Stimulated activated CD4-positive, alpha-beta T cell treated with anti-CD3 and anti-CD28 coated beads, Interleukin-4, amount 100 ng/mL, for 4 hours (primary cell): ENCODE measurements at places on chromosomes 1 and 21.

DNA sequence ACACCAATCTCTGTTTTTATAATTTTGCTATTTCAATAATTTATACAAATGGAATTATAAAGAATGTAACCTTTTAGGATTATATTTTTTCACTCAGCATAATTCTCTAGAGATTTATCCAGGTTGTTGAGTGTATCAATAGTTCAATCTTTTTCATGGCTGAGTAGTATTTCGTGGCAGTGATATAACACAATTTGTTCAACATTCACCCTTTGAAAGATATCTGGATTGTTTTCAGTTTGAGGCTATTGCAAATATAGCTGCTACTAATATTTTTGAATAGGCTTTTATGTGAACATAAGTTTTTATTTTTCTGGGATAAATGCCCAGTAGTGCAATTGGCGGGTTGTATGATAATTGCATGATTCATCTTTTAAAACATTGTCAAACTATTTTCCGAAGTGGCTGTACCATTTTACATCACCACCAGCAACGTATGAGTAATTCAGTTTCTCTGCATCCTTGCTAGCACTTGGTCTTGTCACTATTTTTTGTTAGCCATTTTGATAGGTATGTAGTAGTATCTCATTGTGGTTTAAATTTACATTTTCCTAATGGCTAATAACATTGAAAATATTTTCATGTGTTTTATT is 55.6 kb upstream of the ABCD3 start:
- no peak for DNase-seq

DNA sequence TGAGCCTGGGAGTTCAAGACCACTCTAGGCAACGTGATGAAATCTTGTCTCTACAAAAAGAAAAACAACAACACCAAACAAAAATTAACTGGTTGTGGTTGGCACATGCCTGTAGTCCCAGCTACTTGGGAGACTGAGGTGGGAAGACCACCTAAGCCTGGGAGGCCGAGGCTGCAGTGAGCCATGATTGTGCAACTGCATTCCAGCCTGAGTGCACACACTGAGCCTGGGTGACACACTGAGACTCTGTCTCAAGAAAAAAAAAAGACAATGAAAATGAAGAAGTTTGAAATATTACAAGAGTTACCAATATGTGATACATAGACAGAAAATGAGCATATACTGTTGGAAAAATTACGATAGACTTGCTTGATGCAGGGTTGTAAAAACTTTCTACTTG is 31.9 kb downstream of the PDC start:
- no peak for DNase-seq

GRCh38 chr1:241992734-241993133 is 6.2 kb downstream of the MAP1LC3C start:
- DNase-seq: no peak

DNA sequence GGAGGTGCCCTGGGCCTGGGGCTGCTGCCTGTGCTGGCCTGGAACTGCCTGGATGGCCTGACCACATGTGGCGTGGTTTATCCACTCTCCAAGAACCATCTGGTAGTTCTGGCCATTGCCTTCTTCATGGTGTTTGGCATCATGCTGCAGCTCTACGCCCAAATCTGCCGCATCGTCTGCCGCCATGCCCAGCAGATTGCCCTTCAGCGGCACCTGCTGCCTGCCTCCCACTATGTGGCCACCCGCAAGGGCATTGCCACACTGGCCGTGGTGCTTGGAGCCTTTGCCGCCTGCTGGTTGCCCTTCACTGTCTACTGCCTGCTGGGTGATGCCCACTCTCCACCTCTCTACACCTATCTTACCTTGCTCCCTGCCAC is 1.8 kb downstream of the GPR3 start:
- DNase-seq: no peak

DNA sequence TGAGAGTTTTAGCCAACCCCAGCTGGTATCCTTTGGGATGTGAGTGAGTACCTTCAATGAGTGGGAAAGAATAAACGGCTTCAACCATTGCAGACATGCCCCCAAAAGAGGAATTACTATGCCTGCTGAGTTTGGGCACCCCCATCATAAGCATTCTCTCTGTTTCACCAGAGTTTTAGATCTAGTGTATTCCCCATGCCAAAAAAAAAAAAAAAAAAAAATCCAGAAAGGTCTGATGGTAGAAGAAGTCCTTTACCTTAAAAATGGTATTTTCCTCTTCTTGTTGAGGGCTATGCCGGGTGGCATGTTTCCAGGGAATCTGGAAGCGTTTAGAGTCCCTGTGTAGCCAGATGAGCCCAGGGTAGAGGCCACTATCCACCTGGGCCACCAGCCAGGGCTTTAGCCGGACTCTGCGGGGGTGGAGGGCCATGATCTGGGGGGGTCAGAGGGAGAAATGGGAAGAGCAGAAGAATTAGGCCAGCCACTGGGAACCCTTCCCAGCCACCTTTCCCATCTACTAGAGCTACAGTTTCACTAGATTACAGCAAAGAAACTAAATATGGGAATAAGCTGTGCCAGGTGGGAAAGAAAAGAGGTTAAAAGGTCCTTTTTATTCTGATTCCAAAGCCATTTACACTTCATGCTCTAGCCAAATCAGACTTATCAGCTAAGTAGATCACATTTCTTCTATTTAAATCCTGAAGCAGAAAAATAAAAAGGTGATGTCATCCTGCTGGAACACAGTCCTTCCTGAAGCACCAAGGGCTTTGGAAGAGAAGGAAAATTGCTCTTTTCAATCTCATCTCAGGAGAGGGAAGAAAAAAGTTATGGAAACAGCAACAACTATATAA is 4.7 kb downstream of the IRF6 start:
- DNase-seq: no peak

- DNase-seq: no peak
Measured at GRCh38 chr1:205783904-205784303, 8.6 kb upstream of the RAB29 start.

DNA sequence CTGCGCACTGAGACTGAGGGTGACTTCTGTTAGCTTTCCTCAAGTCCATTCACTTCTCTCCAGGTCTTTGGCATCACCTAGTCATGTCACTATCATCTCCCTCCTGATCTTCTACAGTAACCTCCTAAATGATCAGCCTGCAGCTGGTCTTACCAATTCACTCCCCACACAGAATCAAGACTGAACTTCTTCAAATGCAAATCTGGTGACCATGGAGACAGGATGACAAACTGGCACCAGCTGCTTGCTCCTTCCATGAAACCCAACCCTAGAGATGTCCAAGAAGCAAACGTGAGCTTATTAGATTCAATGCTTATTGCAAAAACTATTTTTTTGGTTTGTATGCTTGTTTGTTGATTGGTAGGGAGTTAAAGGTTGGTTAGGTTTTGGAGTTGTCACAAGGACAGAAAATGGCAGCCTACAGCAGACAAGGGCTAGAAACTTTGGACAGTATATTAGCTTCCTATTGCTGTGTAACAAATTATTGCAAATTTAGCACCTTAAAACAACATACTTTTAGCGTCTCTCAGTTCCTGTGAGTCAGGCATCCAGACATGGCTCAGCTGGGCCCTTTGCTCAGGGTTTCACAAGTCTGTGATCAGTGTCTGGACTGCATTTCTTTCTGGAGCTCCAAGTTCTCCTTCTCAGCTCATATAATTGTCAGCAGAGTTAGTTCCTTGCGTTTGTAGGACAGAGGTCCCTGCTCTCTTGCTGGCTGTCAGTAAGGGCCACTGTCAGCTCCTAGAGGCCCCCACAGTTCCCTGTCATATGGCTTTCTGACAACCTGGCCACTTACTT is 53.3 kb upstream of the GJA8 start:
- DNase-seq: no peak

DNA sequence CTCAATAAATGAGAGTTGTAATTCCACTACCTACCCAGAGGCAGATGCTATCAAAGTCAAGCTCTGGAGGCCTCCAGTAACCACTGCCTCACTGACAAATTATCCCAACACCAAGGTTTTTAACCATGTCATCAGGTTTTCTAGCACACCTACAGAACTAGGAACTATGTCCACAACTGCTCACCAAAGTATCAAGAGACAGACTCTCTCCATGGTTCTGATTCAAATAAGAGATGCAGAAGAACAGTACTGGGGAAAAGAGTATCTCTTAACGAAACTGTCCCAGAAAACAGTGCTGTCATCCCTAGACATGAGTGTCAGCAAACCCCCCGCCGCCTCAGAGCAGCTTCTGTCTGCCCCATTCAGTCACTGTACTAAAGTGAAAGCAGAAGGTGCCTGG is 301.7 kb downstream of the OMA1 start:
- DNase-seq: no peak

GRCh38 chr1:33358114-33358794 is 37.4 kb upstream of the A3GALT2 start:
- DNase-seq: no peak

- DNase-seq: no peak
Measured at GRCh38 chr1:85445906-85446305, 19.1 kb downstream of the DDAH1 start.
